ENCODE measurements at places on chromosomes 12 and 14. TPM values are rescaled to one million over a fixed set of nuclear protein-coding genes. Genes with fewer than 3 reads are reported as not detected.

Gene KRT86
- total RNA-seq, result not detected

Gene CCDC198
- 42.8 TPM for total RNA-seq

Gene TNFRSF1A
- total RNA-seq, result 70.6 TPM

Gene CKAP4
- total RNA-seq, result 22.9 TPM

DNA sequence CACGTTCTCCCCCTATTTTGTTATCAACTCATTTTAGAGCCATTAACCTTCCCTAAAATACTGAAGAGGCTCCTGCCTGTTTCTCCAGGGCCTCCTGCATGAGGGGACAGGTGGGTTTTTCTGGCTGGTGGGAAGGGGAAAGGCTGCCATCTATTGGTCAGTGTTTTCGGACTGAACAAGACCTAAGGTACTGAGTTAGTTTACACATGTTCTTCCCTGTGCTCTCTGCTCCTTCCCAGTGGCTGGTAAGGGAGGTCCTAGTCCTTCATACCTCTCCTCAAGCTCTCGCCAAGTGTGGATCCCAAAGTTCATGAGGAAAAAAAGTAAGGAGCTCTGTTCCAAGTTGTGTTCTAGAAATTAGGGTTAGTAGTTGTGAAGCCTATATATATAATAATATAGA, 357.5 kb downstream of the FSCB start:
- DNase-seq, result no peak

DNA sequence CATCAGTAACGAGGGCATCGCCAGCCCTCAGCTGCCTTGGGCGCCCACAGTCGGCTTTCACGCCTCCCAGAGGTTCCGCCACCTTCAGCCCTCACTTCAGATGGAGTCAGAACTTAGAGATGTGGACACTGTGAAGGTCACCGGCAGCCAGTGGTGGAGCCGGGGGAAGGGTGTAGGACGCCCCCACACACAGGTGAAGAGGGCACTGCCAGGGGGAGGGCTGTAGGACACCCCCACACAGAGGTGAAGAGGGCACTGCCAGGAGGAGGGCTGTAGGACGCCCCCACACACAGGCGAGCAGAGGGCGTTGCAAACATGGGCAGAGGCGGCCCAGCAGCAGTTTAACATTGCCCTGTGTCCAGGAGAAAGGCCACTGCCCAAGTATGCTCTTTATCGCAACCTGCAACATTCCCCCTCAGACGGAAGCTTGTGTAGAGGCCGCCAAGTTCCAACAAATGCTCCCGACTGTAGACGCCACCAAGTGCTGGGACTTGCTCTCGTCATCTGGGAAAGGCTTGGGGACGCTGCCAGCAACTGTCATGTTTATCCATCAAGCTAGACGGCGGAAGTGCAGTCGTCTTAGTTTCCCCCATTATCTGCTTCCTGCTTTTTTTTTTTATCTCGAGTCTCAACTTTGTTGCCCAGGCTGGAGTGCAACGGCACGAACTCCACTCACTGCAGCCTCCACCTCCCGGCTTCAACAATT, 4.9 kb upstream of the ANKLE2 start:
- DNase-seq, result peak; percentile 74

GRCh38 chr12:105352940-105353635, 22.6 kb downstream of the C12orf75 start:
- DNase-seq, result no peak

GRCh38 chr12:30110958-30111586, 327.3 kb upstream of the TMTC1 start:
- DNase-seq, result no peak

DNA sequence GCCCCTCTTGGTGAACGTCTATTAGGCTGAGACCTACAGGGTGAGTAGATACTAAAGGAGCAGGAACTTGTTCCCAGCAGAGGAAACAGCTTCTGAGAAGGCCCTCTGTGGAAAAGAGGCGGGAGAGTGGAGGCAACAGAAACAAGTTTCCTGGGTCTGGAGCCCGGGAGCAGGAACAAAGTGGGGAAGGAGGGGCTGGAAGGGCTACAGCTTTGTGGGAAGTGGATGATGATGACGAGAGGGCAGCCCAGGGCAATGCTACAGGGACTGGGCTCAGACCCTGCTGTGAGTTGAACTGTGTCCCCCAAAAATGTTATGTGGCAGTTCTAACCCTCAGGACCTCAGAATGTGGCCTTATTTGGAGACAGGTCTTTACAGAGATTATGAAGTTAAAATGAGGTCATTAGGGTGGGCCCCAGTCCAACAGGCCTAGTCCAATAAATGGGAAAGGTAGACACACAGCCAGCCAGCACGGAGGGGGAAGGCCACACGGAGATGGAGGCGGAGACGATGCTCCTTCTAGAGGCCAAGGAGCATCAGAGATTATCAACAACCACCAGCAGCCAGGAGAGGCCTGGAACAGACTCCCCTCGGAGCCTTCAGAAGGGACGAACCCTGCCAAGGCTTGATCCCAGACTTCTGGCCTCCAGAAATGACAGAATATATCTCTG, 14.3 kb downstream of the CAMKK2 start:
- no peak for DNase-seq

DNA sequence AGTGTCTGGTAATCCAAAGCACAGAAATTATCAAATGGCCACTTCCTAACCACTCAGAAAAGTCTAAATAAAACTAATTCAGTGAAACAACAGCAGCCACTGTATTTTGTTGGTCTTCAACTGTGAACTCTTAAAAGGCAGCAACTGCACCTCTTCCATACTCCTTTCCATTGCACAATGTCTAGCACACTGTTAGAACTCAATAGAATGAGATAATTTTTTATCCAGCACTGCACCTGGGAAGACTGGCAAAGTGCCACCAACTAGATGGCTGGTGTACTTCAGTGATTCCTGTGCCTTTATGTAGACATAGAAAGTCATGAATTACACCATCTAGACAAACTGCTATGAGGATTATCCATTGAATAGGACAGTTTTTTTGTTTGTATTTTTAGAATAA, 26.2 kb downstream of the LGR5 start:
- DNase-seq, result no peak

DNA sequence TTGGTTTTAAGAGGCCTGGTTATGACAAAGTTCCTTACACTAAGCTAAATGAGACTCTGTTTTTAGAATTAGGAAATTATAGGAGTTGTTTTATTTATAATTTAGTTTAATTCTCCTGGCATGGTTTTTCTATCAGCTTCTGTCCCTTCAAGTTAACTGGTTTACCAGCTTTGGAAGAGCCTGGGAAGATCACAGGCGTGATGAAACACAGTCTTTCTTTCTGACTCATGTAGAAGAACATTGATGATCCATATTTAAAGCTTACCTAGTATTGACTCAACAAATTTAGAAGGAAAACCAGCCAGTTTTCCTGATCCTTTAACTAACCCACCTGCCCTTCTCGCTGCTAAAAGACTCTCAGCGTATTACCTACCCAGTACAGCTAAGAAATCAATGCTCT, 155.2 kb downstream of the TGFB3 start:
- DNase-seq, result no peak

DNA sequence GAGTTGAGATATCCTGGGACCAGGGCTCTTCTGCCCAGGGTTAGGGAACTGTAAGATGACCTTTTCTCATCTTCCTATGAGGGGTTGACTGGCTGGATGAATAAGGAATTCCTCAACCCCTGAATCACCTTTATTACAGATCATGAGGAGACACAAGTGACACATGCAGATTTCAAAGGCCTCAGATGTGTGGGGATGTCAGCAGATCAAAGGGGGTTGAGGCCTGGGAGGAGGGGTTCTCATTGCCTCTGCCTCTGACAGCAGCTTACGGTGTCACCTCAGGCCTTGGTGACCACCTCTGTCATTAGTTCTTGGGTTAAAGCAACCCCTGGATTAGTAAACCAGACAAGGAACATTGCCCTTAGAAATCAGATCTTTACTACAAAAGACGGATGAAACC, 2.1 kb upstream of the KRT72 start:
- no peak for DNase-seq

Measured in right lobe of liver (tissue), 6 donors.